ENCODE measurements at places on chromosomes 4 and X. TPM values are rescaled to one million over a fixed set of nuclear protein-coding genes. Genes with fewer than 3 reads are reported as not detected.

CLTRN gene
- total RNA-seq, result 0.16 TPM

TLR3 gene
- 0.41 TPM for total RNA-seq

ADH1A gene
- total RNA-seq, result not detected

CT55 gene
- total RNA-seq, result not detected

ARMCX2 gene
- total RNA-seq, result 3.1 TPM

Data from T-helper 2 cell treated with Interferon-gamma antibody and Interleukin-4, amounts not matched to agents 100 ng/mL and 5 ng/mL, for 36 hours (primary cell).